ENCODE measurements at places on chromosomes 5 and 9. TPM values are rescaled to one million over a fixed set of nuclear protein-coding genes. Genes with fewer than 3 reads are reported as not detected.

GRCh38 chr5:76403766-76404222 lies 709 bp downstream of the IQGAP2 start:
- DNase-seq, result no peak

The RASEF gene
- 6.1 TPM for polyA plus RNA-seq

GRCh38 chr5:117889596-117889995 lies 1098.8 kb downstream of the DTWD2 start:
- DNase-seq, result no peak

GRCh38 chr5:151630088-151630487 lies 39.0 kb upstream of the FAT2 start:
- DNase-seq, result no peak

The FREM1 gene
- polyA plus RNA-seq, result 207 TPM

DNA sequence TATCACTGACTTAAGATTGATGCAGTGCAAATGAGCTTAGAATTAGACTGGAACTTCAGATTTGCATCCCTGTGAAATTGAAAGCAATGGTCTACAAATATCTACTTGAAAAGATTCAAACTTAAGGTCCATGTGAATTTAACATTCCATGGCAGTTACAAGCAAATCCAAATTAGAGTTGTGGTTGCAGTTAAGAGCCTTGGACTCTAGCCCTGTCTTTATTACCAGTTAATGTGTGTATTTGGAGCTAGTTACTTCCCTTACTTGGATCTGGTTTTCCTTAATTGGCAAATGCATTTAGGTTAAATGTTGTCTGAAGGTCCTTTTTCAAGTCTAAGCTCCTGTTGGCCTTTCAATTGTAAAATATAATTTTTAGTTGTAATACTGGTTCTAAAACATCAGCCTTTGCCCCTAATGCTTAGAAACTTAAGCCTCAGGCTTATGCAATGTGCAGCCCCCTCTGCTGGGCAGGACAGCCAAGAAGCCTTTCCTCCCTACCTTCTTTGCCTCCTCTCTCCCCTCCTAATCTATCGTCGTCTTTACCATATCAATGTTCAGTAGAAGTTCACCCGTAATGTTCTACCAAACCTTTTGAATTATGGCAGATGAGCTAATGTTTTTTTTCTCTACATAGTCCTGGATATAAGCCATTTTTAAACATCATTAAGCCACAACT lies 59.5 kb downstream of the ERMP1 start:
- DNase-seq, result no peak

- DNase-seq, result no peak
These were observed 78.3 kb downstream of the PARP8 start for GRCh38 chr5:50744776-50745175.

GRCh38 chr9:14956208-14956607 lies 46.0 kb upstream of the FREM1 start:
- no peak for DNase-seq

GRCh38 chr5:179729727-179730126 lies 2.9 kb upstream of the MAML1 start:
- no peak for DNase-seq

DNA sequence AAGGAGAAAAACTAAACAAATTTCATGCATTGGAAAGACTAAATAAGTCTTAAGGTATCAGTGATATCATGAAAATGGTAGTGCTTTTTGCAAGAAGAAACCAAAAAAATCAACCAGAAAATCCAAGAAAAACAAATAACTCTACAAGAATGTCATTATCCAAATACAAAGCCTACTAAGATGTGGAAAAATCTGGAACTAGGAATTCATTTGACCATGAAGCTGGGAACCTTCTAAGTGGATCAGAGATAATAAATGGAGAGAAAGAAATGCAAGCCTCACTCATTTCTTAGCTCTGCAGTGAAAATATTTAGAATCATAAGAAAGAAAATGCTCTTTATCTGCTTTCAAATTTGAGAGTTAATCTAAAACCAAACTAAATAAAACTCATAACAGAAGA lies 51.3 kb downstream of the RASEF start:
- no peak for DNase-seq

The SLC45A2 gene
- 0.37 TPM for polyA plus RNA-seq

GRCh38 chr9:35164711-35165110 lies 2.9 kb downstream of the UNC13B start:
- DNase-seq, result no peak

DNA sequence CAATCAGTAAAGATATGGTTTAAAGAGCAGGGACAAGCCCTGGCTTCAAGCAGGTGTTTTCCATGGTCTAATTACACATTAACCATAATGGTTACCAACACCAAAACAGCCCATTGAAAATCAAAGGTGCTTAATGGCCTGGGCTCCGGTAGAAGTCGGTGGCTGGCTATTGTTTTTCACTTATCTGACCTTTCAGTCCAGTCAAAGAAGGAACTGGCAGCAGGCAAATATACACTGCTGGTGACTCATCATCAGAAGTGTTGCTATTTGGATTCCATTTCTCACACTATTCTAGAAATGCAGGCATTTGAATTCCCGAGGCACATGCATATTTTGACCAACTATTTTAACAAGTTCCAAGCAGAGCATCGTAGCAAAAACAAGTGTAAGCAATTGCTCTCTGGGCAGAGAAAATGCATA lies 26.3 kb upstream of the GABRP start:
- no peak for DNase-seq

DNA sequence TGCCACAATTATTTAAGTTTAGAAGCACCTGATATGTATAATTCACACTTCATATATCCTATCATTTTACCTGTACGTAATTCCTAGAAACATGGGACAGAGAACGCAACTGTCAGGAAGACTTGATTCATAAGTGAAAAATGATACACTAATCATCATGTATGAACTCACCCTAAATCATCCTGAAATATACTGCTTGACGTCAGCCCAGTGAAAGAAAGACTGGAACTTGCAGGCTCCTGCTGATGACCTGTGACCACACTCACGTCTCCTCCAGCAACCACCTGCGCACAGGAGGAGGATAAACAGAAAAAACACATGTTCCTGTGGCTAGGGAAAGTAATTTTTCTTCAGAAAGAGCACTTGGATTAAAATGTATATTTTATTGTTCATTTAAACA lies 169.7 kb downstream of the MPDZ start:
- DNase-seq, result no peak

The PCDHGA3 gene
- 3.6 TPM for polyA plus RNA-seq

The MYOT gene
- polyA plus RNA-seq, result 1.9 TPM

- no peak for DNase-seq
These were observed 14.8 kb upstream of the PSMD5 start for GRCh38 chr9:120857481-120857880.
